ENCODE measurements at places on chromosomes 5 and 9. TPM values are rescaled to one million over a fixed set of nuclear protein-coding genes. Genes with fewer than 3 reads are reported as not detected.

PHYKPL gene
- total RNA-seq = 59.7 TPM

LCN6 gene
- total RNA-seq = not detected

DNA sequence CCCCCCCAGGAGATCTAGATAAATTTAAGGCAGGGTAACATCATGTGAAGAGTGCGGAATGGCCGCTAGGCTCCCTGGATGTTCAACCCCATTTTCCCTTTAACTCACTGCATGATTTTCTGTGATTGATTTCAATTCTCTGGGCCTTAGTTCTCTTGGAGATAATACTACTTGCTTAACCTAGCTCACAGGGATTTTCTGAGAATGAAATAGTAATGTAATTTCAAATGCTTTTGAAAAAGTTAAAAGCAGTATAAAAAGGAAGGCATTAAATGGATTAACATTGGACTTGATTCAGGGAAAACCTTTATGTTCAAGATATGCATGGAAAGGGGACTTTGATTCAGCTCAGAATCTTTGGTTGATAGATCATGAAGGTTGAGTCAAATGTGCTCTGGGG, 90.9 kb downstream of the KIF4B start:
- no peak overlapping the region for H3K4me3 ChIP-seq
- no peaks in the 10 kb centered on the region for H3K36me3 ChIP-seq
- no peak overlapping the region for H3K27ac ChIP-seq
- DNase-seq = no peak
- no peaks in the 10 kb centered on the region for H3K27me3 ChIP-seq
- no peaks in the 10 kb centered on the region for H3K4me1 ChIP-seq

GRCh38 chr5:72814864-72815263, 1.6 kb upstream of the TNPO1 start:
- H3K4me1 ChIP-seq = no peaks in the 10 kb centered on the region
- no peaks in the 10 kb centered on the region for H3K27me3 ChIP-seq
- DNase-seq = no peak
- no peak overlapping the region for H3K4me3 ChIP-seq

DNA sequence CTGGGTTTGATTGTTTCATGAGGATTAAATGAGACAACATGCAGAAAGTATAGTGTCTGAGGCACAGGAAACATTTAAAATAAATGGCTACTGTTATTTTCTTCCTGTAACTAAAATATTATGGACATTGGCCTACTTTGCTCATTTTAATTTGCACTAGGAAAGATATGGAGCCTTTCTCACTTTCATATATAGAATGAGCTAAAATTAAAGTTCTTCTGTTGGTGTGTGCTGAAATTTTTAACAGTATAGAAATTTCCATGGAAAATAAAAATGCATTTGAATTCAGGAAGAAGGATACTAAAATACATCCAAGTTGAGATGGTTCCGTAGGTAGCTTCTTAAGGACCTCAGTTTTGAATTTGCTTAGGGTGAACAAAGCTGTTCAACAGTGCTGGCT, 131.9 kb downstream of the MAST4 start:
- H3K4me1 ChIP-seq = no peaks in the 10 kb centered on the region
- H3K27me3 ChIP-seq = no peaks in the 10 kb centered on the region
- H3K36me3 ChIP-seq = no peaks in the 10 kb centered on the region
- no peak for DNase-seq

DNA sequence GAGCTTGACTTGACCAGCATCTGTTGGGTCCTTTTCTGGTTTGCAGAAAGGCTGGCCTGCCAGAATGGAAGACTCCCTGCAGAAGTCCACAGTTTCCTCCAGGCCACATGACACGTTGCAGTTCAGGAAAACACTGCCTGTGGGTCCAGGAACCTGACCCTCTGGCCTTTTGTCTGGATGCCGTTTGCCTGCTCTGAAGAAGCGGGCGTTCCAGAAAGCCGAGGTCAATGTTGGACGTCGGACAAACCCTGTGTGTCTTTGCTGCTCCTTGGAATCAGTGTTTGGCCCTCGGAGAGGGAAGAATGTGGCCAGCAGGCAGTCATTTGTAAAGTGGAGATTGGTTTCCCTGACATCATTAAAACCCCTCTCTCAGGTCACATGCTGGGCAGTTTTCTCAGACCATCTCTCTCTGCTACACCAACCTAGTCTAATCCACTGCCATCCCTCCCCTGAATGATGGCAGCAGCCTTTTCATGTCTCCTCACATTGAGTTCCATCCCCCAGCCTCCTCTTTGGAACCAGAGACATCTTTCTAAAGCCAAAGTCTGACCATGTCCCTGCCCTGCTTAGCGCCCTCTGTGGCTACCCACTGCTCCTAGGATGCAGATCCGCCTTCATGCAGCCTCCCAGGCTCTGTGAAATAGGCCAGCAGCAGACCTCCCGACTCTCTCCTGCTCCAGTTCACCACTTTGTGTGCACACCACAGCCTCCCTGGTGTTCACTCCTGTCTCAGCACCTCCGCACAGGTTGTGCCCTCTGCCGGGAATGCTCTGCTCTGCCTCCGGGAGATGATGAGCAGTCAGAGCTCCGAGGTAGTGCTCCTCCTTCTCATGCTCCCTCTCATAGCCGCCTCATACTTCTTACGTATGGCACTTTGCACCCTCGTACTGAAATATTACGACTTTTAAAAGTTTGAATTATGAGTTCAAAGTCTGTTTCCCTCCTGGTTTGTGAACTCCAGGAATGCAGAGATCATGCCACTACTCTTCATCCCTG, 75.6 kb downstream of the RALGPS1 start:
- H3K4me1 ChIP-seq = peaks cover 7% of the 10 kb centered on the region
- H3K36me3 ChIP-seq = peaks cover 10% of the 10 kb centered on the region
- no peak for DNase-seq
- no peaks in the 10 kb centered on the region for H3K27me3 ChIP-seq
- no peak overlapping the region for H3K4me3 ChIP-seq

Measured in spinal cord (tissue), 10 donors.